ENCODE measurements at places on chromosomes 5 and 9.

DNA sequence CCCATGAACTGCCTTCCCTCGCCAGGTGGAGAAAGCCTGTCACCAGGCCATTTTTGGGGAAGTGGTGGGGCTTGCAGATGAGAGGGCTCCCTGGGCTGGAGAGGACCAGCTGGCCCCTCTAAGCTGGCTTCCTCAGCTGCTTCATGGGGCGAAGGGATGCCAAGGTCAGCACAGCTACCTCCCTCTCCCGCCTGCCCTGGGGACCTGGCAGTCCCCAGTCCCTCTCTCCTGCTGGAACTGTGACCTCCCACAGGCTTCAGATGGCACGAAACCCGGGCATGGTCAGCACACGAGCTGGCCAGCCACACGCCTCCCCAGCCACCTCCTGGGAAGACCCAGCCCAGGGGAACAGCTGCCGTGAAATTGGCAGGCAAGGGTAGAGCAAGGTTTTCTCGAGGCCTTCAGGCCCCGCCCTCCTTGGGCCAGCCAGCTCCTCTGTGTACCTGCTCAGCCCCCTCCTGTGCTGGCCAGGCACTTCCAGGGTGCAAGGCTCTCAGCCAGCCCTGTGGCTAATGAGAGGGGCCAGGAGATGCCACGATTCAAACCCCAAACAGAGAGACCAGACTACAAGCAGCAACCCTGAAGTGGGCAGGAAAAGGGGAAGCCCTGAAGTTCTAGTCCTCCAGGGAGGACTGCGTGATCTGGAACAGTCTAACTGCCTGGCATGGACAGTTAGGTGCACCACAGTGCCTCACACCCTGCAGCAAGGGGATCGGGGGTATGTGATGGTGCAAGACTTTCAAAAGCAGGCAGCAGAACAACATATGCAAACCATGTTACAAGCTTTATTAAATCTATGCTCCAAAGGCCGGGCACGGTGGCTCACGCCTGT, 12.9 kb downstream of the PLPP7 start:
- no peak for DNase-seq

GRCh38 chr5:132704875-132705274, 31.1 kb downstream of the IL4 start:
- peak; percentile 43 for DNase-seq

GRCh38 chr9:88237991-88238571, 99.8 kb upstream of the SPATA31C2 start:
- DNase-seq: no peak

DNA sequence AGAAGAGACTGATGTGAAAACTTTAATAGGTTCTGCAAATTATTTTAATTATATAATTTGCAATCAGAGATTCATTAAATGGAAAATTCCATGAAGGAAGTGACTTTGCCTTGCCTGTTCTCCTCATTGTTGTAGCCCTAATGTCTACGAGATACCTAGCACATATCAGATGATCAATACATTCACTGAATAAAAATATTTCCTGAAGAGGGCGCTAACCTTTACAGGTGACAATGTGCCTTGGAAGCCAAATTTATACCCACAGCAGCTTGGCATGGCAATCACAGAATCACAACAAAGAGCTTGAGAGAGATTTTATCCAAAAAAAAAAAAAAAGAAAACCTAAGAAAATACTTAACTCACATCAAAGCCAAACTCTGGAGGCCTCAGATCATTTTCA, 17.4 kb downstream of the HAUS6 start:
- DNase-seq: no peak

- DNase-seq: no peak
These were observed 597.3 kb downstream of the TLE1 start for GRCh38 chr9:81092057-81092456.

DNA sequence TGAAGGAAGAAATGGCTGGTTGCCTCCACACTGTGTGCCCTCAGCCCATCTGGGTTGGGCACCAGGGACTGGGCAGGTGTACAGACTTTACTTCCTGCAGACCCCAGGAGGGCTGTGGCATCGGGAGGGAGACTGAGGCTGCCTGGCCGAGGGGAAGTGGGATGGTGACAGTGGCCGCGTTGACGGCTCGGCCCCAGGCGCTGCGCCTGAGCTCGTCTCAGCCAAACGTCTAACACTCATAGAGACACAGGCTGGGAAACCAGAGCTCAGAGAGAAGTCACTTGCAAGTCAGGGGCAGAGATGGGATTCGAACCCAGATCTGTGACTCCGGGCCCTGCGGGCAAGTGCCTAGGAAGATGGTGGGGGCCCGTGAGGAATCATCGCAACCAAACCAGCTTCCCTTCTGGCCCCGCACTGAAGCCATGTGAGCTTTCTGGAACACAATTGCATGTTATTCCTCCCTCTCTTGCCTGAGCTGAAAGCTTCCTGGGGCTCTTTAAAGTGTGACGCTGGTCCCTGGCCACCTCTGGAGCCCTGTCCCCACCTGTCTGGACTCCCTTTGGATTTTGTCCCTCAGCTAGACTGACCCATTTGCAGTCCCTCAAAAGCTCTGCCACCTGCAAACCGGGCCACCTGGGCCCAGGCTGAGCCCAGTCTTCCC, 53.1 kb upstream of the FUBP3 start:
- DNase-seq: no peak

Data from kidney glomerular epithelial cell (primary cell).